ENCODE measurements at places on chromosomes 16 and 17.

- DNase-seq: no peak
Observed at GRCh38 chr16:3832668-3833067, 47.8 kb downstream of the CREBBP start.

- DNase-seq: peak; percentile 97
Observed at GRCh38 chr17:41518789-41519449, at the start of gene KRT15. TSS of gene KRT15 (minus strand) at chr17:41518890. CDS start at chr17:41518827, 63 bp downstream.

- DNase-seq: no peak
Observed at GRCh38 chr17:57490890-57491289, 234.6 kb downstream of the MSI2 start.

- peak; percentile 58 for DNase-seq
Observed at GRCh38 chr16:49704586-49705155, 151.2 kb downstream of the ZNF423 start.

GRCh38 chr17:57257895-57258851, 1.9 kb downstream of the MSI2 start:
- peak; percentile 69 for DNase-seq

GRCh38 chr17:72761431-72761830, 331.1 kb downstream of the SLC39A11 start:
- DNase-seq: no peak

- no peak for DNase-seq
Observed at GRCh38 chr16:19664166-19664565, 53.9 kb downstream of the KNOP1 start.

- no peak for DNase-seq
Observed at GRCh38 chr17:32235588-32235987, 30.0 kb upstream of the RHBDL3 start.

- no peak for DNase-seq
Observed at GRCh38 chr17:66987059-66987616, 22.6 kb downstream of the CACNG4 start.

- DNase-seq: peak; percentile 91
Observed at GRCh38 chr17:48004983-48005382, 32.6 kb downstream of the COPZ2 start.

DNA sequence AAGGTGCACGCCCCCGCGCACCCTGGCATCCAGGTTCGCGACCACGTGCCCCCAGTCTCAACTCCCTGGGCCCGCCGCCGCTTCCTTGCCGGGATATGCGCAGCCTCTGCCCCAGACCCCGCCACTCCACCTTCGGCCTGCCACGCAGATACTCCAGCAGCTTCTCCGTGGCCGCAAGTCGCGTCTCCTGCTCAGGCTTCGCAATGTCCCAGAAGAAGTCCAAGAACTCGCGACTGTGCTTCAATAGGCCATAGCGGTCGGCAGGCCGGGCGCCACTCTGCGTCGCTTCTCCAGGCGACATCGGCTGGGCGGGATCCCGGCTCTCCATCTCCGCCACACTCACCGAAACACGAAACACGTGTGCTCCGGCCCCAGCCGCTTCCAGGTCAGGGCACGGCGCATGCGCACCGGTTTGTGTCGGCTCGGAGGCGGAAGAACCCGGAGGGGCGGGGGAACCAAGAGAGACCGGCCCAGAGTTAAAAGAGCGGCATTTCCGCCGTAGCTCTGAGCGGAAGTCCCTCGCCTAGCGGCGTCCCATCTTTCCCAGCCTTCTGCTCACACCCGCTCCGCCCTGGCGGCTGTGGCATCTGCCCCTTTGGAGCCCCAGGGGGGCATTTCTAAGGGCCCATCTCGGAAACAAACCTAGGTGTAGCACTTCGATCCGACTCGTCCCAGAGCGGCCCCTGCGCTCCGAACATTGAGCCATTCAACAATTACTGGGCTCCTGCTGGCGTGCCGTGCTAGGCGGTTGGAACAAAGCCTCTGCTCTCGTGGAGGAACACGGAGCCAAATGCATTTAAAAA, at the start of gene MYBBP1A:
TSS of gene MYBBP1A (minus strand) at position 388 of the 803 bp plus-strand sequence. CDS start at position 328, 60 bp downstream.
- DNase-seq: peak; percentile 95

Measured in NCI-H69 (cell line).